ENCODE measurements at places on chromosomes 7 and 10.
A peak's percentile ranks its signal among the peaks of the same experiment; 100 is the strongest.

DNA sequence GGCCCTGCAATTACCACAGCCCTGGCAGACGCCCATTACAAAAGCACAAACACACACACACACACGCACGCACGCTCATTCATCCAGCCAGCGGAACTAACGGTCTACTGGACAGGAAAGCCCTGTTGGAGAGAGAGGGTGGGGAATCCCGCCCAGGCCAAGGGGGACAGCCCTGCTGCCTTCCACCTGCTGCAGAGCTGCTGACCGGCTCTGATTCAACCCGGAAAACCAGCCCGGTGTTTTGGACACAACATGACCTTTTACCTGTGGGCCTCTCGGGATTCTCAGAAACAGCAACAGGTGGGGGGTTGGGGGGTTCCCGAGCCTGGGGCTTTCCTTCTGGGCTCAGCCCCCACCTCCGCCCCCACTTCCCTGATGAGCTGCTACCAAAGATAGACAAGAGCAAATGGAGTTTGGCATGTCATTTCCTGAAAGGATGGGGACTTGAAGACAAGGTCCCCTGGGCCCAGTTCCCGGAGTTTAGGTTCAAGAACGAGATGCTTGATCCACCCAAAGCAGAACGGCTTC is 18.5 kb upstream of the SERPINE1 start:
- no peak for DNase-seq

- no peak for DNase-seq
These were observed 6.8 kb upstream of the LAT2 start for GRCh38 chr7:74202841-74203556.

DNA sequence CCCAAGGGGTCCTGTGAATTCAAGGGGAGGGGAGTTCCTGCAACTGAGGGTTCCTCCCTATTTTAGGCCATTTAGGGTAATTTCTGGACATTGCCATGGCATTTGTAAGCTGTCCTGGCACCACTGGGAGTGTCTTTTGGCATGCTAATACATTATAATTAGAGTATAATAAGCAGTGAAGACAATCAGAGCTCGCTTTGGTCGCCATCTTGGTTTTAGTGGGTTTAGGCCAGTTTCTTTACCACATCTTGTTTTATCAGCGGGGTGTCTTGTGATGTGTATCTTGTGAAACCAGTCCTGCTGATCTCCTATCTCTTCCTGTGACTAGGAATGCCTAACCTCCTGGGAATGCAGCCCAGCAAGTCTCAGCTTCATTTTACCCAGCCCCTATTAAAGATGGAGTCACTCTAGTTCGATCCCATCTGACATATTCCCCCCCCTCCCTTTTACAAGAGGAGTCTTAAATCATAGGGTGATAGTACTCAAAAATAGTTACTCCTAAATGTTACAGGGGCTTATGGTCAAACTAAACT is 43.2 kb downstream of the SVOPL start:
- DNase-seq, result no peak

DNA sequence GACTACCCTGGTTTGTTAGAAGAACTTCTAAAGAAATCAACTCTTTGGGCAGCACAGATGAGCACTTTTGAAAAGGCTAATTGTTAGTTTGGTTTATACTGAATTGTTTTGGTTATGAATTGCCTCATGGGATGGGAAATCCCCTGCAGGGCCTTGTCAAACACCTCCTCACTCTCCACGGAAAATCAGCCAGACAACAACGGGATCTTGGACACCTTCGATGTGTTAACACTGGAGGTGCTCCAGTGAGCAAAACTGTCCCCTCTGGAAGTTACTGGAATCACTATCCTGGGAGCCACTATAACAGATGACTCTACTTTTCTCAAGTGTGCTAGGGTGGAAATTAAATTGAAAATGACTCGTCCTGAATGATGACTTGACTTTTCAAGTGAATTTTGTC is 38.7 kb downstream of the CDK6 start:
- peak; percentile 58 for DNase-seq

- no peak for DNase-seq
These were observed 10.2 kb downstream of the ATP6V0E2 start for GRCh38 chr7:149884016-149884415.

DNA sequence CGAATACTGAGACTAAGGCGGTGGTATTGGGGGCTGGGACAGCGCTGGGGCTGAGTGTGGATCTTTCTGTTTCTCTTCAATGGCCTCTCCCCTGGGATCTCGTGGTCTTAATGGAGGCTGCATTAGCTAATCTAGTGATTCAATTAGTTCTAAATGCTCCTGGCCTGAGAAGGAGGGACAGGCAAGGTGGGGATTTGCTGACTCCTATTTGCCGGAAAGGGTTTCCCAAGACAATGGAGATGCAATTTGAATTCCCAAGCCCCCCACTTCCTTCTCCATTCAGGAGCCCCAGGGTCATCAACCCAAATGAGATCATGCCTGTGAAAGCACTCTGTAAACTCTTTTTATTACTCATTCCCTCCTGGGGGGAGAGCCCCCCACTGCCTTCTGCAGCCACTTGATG is 111.7 kb upstream of the PLXNA4 start:
- DNase-seq, result no peak

GRCh38 chr10:104043854-104044253 is 41.8 kb downstream of the COL17A1 start:
- DNase-seq, result no peak

Measured in activated T-cell treated with anti-CD3 and anti-CD28 coated beads, Interleukin-2, amount 50 U/mL, for 24 hours (primary cell).